ENCODE measurements at places on chromosomes 5 and 9.

DNA sequence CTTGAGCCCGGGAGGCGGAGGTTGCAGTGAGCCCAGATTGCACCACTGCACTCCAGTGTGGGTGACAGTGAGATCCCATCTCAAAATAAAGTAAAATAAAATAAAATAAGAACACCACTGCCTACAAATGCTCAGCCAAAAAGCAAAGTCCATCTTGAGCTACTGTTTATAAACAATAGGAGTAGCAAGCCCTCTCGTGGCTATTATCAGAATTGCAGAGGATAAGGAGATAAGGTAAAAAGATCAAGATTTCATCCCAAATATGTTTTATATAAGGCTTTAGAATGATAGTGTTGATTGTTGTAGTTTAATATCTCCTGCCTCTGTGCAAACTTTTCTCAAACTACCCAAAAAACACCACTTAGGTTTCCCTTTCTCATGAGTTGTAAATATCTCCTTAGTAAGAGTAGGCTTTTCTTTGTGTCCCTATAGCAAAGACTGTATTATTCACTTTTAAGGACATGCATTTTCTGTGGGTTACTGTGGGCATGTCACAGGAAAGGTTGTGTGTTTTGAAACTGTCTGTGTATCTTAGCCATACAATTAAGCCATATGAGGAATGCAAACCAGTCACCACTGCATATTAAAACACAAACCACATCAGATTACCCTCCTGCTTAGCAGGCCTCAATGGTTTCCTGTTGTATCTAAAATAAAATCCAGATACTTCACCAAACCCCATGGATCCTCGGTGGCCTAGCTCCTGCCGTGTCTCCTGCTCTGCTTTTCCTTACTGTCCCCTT is 31.8 kb upstream of the CKS2 start:
- no peak for DNase-seq

GRCh38 chr5:180093651-180094382 is 22.3 kb upstream of the RNF130 start:
- DNase-seq: no peak

DNA sequence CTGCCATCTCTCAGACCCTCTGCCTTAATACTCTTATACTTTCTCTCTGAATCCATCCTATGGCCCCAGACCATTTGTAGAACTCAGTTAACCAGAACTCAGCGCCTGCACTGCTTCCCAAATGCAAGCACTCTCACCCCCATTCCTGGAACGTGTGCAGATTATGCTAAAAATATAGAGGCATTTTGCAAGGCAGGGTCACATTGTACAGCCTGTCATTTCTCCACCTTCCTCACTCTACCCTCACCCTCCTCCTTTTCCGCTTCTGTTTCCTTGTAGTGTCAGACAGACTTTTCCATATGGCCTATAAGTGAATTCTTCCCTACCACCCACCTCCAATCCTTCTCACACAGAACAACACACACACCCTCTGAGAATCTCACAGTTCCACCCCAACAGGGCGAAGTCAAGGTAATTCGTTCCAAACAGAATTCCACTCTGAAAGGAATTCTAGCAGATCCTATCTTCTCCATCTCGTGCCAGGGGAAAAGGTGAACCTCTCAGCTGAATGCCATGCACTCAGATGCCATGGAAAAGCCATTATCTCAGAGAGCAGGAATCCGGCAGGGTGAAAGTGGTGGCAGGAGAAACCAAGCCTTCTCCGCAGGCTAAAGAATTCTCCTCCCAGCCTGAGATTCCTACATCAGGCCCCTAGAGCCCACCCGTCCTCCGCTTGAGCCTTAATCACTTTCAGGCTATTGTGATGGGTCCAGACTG is 25.3 kb downstream of the GGTA1 start:
- no peak for DNase-seq

DNA sequence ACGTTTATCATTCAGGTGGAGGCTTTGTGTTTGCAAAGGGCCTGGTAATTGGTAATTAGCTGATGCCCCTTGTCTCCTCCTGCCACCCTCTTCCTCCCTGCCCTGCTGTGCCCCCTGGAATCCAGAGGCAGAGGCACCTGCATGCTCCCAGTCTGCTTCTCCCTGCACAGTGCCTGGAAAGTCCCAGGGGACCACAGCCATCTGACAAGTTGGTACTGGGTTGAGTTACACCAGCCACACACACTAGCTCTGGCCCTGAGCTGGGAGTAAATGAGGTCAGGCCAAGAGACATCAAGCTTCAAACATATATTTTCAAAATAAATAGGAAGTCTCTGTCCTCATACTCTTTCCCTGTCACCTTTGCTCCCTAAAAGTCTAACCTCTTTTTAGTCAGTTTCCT is 56.3 kb downstream of the INSYN2B start:
- no peak for DNase-seq

DNA sequence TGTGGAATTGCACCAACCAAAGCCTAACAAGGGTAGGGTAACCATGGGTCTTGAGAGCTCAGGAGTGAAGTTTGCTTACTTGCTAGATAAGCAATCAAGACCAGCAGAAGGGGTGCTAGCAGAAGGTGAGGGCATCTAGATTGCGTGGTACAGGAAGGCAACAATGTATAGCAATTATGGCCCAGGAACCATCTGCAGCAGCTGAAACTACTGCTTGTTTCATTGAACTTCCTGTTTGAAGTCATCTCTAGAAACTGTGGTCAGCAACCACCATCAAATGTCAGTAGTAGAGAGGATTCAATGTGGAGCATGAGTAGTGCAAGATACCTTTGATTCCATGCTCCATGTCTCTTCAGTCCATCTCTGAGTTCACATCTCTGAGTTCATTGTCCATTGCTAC is 462.1 kb upstream of the GRAMD2B start:
- no peak for DNase-seq

- no peak for DNase-seq
Observed at GRCh38 chr5:2752821-2753439, 1.5 kb upstream of the IRX2 start.

DNA sequence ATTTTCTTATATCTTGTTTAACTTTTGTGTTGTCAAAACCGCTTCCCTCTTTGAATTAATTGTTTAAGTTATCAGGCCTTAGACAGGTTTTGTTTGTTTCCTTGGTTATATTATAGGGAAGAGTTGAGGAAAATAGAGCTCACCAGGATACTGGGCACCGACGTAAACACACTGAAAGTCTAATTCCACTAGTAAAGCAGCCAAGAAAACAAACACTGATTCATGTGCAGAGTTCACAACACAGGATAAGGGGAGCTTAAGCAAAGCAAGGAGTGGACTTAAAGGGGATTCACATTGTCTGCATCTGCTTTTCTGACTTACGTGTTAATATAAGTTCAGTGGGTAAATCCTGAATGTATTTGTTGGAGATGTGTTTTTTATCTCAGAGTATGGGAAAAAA is 139.0 kb upstream of the CDH6 start:
- DNase-seq: no peak

Data from left lobe of liver (tissue), 2 donors.